ENCODE measurements at places on chromosomes 7 and 10.

GRCh38 chr7:115494529-115495147 lies 535.9 kb downstream of the TFEC start:
- no peak for DNase-seq

GRCh38 chr7:50676079-50676478 lies 106.6 kb downstream of the GRB10 start:
- no peak for DNase-seq

GRCh38 chr10:123906296-123906695 lies 14.7 kb upstream of the CPXM2 start:
- no peak for DNase-seq

GRCh38 chr10:11057448-11057847 lies 39.8 kb downstream of the CELF2 start:
- DNase-seq: no peak

GRCh38 chr10:116809483-116810119 lies 39.7 kb upstream of the ENO4 start:
- no peak for DNase-seq

DNA sequence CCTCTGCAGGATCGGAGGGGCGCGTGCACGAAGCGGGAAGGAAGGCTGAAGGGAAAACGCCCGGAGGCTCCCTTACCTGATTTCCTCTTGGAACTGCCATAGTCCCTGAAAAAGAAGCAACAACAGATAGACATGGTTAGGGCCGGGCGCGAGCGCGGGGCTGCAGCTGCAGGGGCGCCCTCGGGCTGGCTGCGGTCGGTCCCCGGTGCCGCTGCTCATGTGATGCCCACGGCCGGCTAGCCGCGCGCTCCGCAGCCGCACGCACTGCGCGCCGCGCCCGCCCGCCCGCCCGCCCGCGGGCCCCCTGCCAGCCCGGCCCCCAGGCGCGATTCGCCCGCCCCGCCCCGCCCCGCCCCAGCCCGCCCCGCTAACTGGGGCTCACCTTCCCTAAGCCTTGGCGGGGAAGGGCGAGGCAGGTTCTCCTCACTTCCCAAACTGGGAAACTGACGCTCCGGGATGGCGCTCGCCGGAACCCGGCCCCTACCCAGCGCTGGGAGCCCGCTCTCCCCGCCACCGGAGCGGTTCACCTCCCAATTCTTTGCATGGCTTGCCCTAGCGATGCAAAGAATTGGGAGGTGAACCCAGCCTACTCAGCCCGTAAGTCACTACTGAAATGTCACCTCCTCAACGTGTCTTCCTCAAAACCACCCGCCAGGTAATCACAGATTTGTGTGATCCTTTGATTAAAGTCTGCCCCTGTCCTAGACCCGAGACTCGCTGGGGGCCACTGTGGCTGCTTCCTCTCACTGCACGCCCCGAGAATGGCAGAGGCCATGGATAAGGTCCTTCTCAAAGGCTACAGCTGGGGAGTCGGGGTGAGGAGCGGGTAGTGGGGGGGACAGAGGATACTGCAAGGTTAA lies 162.2 kb downstream of the SH3PXD2A start:
- DNase-seq: no peak

GRCh38 chr10:64476506-64476905 lies 955.3 kb downstream of the REEP3 start:
- no peak for DNase-seq

- DNase-seq: no peak
These were observed 105.0 kb downstream of the ZNF248 start for GRCh38 chr10:37752334-37752875.

DNA sequence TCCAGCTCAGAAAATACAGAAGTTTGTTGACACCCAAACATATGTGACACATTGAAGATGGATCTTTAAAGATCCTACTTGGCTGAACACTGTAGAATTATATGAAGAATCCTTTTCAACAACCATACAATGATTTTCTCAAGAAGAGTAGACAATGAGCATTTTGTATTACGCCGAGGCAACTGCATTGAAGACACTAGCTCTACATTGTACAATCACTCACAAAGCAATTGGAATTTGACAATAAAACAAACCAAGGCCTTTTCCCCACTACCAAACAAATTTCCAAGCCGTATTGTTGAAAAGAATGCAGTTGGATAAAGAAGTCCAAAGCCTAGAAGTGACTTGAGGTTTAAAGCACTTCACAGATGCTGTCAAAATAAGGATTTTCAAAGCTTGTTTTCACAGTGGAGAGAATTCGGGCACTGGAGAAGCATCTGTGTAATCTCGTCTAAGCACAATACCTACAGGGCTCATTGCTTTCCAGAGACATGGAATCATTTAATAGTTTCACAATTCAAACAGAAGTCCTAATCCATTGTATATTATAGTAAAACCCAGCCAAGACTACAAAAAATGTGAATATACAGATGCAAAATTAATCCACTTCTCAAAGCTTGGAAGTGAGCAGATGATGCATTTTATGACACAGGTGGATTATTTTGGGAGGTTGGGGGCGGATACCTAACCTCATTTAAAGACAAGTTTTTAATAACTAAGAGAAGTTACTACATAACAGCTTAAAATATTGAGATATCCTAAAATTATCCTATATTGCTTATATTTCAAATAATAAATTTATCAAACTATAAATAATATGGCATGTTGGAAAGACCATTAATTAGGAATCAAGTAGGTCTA lies 78.6 kb downstream of the SORCS1 start:
- DNase-seq: no peak

- no peak for DNase-seq
These were observed 672.3 kb downstream of the TNS3 start for GRCh38 chr7:46909601-46910051.

- no peak for DNase-seq
These were observed 8.1 kb upstream of the CDCA7L start for GRCh38 chr7:21953781-21954180.

GRCh38 chr7:146119002-146119401 lies 2.4 kb downstream of the CNTNAP2 start:
- no peak for DNase-seq

- DNase-seq: no peak
These were observed 7.9 kb downstream of the NUB1 start for GRCh38 chr7:151349507-151349853.

DNA sequence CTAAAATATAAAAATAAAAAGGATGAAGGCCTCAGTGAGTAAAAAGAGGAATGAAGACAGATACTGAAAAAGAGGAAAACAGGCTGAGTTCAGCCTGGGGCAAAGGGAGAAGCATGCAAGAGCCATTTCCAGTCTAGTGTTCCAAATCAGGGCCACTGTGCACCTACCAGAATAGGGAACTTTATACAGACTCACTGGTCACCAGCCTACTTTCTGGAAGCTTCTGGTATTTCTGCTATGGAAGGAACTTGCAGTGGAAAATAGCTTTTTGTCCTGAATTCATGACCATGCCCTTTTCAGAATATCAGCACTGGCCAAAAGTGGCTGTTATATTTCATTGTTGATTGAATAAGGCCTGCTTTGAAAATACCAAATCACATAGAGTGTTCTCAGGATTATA lies 28.8 kb downstream of the ABRAXAS2 start:
- DNase-seq: no peak

GRCh38 chr10:12703126-12703525 lies 298.4 kb downstream of the CCDC3 start:
- no peak for DNase-seq

DNA sequence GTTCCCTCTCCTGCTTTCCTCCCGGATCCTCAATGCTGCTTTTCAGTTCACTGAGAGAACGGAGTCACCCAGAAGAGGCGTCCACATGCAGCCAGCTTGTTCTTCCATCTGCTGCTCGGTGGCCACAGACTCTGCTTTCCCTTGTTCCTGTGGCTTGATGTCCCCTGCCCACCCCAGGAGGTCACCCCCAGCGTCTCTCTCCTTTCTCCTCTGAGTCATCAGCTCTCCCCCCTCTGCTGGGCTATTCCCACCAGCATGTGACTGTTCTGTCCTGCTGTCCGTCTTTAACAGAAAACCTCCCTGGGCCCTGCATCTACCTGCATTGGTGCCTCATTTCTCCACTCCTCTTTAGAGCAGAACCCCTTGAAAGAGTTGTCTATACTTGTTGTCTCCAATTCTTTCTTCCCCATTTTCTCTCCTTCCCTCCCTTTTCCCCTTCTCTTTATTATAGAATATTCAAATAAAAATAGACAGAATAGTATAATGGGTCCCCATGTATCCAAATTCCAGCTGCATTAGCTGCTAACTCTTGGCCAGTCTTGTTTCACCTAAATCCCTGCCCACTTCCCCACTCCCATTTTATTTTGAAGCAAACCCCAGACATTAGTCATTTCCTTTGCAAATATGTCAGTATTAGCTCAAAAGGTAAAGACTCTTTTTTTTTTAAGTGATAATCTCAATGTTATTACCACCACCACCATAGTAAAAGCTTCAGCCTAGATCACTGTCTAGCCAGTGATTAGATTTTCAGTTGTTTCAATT lies 4.1 kb downstream of the ZNF282 start:
- DNase-seq: no peak

GRCh38 chr7:8057566-8057965 lies 89.0 kb downstream of the GLCCI1 start:
- DNase-seq: no peak

DNA sequence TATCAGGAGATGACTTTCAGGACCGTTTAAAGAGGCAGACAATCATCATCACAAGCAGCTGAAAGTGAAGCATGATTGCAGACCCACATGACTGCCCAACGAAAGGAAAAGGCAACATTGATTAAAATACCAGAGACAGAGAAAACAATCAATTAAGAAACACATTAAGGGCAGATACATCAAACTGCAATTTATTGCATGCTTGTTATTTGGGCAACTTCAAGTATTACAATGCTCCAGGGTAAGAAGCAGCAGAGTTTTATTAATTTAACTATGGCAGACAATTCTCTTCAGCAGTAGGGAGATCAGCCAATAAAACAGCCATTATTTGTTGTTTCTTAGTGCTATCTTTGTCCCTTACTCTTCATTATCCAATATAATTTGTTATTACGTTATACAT lies 367.7 kb upstream of the HPS1 start:
- no peak for DNase-seq

GRCh38 chr7:34622771-34623250 lies 35.2 kb upstream of the NPSR1 start:
- DNase-seq: no peak

GRCh38 chr7:25947669-25948516 lies 204.1 kb upstream of the NFE2L3 start:
- DNase-seq: no peak

GRCh38 chr7:37674531-37674930 lies 9.0 kb upstream of the GPR141 start:
- no peak for DNase-seq

GRCh38 chr7:25460433-25460832 lies 232.1 kb upstream of the NPVF start:
- DNase-seq: no peak

DNA sequence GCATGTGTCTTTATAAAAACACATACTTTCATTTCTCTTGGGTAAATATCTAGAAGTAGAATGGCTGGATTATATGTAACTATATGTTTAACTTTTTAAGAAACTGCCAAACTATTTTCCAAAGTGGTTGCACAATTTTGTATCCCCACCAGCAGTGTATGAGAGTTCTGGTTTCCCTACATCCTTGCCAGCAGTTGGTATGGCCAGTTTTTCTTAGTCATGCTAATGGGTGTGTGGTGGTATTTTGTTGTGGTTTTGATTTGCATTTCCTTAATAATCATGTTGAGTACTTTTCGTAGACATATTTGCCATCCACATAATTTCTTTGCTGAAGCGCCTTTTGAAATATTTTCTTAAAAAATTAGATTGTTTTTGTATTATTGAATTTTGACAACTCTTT lies 60.3 kb downstream of the NEUROG3 start:
- DNase-seq: no peak

GRCh38 chr10:86707505-86707904 lies 39.2 kb downstream of the LDB3 start:
- no peak for DNase-seq

- no peak for DNase-seq
These were observed 10.6 kb downstream of the BHLHA15 start for GRCh38 chr7:98221611-98222532.

GRCh38 chr7:77217474-77218185 lies 18.0 kb upstream of the FGL2 start:
- DNase-seq: no peak

DNA sequence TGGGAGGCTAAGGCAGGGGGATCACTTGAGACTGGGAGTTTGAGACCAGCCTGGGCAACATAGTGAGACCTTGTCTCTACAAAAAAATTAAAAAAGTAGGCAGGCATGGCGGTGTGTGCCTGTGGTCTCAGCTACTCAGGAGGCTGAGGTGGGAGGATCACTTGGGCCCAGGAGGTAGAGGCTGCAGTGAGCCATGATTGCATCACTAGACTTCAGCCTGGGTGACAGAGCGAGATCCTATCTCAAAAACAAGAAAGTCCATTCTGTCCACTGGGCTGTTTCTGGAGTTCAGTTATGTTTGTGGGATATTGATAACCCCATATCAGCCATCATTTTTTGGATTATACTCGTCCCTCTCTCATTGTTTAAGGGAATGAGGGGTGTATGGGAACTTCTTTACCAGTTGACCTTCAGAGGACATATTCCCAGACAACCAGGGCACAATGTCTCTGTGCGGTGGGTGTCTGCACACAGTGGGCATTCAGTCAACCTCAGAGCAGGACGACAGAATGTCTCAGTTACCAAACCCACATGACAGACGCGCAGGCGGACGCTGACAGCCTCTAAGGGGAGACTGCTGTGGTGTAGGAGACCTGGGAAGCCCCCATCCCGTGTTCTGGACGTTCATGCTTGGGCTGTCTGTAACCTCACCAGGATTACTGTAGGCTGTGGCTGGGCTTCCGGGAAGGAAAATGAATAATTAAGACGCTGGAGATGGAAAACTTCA lies 69.4 kb downstream of the CARD11 start:
- DNase-seq: no peak

GRCh38 chr7:44634187-44634838 lies 27.9 kb downstream of the OGDH start:
- DNase-seq: no peak

DNA sequence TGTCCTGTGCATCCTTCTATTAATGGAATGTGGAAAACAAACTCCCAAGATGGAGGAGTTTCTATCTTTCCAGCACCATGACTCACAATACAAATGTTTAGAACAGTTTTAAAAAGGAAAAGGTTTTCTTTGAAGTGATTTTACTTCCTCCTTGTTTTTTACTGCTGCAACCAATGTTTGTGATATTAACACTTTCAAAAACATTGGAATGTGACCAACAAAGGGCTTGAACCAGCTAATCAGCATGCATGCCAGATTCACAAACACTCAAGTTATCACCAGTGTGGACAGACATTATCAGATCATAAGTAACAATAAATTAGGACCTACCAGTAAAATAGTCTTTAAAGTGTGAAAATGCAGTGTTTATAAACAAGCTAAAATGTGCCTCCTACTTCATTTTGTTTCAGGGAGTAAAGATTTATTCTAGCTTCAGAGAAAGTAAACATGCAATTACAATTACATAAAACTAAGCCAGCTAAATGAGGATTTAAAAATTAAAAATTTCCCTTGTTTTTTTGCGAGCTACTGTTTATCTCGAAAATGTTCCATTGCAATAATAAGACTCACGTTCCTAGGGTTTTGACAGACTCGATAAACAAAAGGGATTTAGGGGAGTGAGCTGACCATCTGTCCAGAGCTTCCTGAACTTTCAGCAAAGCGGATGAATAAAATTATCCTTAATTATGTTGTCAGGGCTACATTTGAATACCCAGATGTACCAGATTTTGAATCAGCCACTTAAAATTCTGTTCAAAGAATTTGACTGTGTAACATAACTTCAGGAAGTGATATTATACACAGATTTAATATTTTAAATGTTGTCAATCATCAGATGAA lies 29.8 kb downstream of the CPVL start:
- no peak for DNase-seq

GRCh38 chr7:108314049-108314448 lies 142.2 kb downstream of the NRCAM start:
- no peak for DNase-seq

- DNase-seq: no peak
These were observed 174.2 kb upstream of the IMMP2L start for GRCh38 chr7:111736552-111736874.

All from stimulated activated CD8-positive, alpha-beta memory T cell treated with anti-CD3 and anti-CD28 coated beads, Interleukin-12 subunit alpha, Interleukin-12 subunit beta, amount 100 ng/mL, for 4 hours (primary cell).